Kidney (tissue), 22 donors: ENCODE measurements at places on chromosomes 1 and 21. TPM values are rescaled to one million over a fixed set of nuclear protein-coding genes. Genes with fewer than 3 reads are reported as not detected.

DNA sequence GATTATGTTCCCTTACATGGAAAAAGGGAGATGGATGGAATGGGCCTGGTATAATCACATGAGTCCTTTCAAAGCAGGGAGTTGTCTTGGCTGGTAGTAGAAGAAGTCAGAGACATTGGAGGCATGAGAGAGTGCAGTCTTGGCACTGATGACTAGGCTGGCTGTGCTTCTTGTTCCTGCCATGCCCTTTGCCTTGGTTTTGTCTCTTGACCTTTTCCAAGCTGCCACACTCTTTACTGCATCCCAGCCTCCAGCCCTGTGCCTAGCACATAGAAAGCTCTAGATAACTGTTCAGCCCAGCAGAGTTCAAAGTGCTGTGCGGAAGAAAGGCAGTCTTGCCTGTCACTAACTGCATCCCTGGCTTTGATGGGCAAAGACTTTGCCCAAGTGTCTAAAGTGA is 412.6 kb downstream of the PRDM2 start:
- no peak for DNase-seq

- DNase-seq = no peak
Measured at GRCh38 chr1:60265560-60266535, 192.3 kb upstream of the C1orf87 start.

GRCh38 chr1:10429868-10430215 is 391 bp upstream of the CENPS start:
- DNase-seq = no peak

- no peak for DNase-seq
Measured at GRCh38 chr1:240399381-240399780, 212.6 kb downstream of the GREM2 start.

- DNase-seq = peak; percentile 46
Measured at GRCh38 chr1:7588457-7588827, 182.7 kb upstream of the VAMP3 start.

The NSUN4 gene
- total RNA-seq = 32.2 TPM

The CITED4 gene
- total RNA-seq = 78.6 TPM

DNA sequence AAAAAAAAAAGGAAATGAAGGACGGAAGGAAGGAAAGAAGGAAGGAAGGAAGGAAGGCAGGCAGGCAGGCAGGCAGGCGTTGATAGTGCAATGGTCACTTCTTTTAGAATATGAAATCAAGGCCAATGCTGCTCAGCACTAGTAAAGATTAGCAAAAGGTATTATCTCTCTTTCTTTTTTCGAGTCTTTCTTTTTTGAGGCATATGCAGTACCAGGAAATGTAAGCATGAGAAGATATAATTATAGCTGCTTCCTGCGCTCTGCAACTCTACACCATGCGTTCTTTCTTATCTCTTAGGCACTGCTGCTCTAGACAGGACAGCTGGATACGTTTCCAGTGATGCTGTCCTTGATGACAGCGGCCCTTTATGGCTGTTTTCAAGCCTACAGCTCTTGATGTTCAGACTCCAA is 1512.5 kb upstream of the B3GALT2 start:
- DNase-seq = no peak

The DEPDC1 gene
- total RNA-seq = 0.63 TPM

DNA sequence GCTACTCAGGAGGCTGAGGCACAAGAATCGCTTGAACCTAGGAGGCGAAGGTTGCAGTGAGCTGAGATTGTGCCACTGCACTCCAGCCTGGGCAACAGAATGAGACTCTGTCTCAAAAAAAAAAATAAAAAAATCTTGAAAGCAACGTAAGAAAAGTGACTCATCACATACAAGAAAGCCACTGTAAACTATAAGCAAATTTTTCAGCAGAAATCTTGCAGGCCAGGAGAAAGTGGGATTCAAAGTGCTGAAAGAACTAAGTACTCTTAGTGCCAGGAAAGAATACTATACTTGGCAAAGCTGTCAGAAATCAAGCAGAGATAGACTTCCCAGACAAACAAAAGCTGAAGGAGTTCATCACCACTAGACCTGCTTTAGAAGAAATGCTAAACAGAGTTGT is 4.4 kb upstream of the HMGN1 start:
- DNase-seq = no peak

DNA sequence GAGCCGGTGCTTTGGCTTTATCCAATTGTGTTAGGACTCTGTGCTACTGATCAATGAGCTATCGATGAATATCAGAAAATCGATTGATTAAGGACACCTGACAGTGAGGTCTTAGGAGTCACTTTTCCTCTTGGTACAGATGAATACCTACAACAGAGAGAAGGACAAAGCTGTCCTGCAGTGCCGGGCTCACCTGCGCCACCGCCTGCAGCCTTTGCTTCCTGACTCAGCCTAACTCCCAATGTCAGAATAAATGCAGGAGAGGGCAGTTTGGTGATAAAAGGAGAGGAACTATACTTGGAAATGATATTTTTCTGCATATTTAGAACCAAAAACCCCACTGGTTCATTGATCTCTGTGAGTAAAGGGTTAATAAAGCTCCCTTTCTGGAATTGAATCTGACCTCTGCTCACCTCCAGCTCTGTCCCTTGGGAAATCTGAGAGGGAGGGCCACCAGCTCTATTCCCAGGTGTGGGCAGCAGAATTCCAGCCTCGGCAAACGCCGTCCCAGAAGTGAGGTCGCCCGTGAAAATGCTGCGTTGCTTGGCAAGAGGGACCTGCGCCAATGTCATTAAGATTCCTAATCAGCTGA is 39.3 kb downstream of the POFUT2 start:
- no peak for DNase-seq

The NHLH1 gene
- 0.09 TPM for total RNA-seq

GRCh38 chr1:206503591-206504362 is 3.6 kb upstream of the RASSF5 start:
- DNase-seq = no peak

GRCh38 chr21:38505654-38506523 is 7.6 kb upstream of the ERG start:
- no peak for DNase-seq

DNA sequence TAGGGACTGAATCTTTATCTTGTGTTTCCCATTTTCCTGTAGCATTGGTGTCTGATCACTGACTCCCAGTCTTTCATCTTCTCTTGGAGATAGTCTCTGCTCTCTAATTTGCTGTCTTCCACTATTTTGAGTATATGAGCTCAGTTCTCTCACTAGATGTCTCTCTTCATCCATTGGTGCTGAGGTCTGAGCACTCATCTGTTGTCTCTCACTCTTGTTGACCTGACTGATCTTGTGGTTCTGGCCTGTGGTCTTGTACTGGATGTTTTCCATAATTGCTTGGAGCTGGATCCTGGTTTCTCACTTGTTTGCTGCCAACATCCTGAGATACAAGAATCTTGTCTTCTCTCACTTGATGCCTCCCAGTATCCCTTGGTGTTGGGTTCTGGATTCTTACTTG is 25.1 kb upstream of the S100A11 start:
- DNase-seq = no peak

DNA sequence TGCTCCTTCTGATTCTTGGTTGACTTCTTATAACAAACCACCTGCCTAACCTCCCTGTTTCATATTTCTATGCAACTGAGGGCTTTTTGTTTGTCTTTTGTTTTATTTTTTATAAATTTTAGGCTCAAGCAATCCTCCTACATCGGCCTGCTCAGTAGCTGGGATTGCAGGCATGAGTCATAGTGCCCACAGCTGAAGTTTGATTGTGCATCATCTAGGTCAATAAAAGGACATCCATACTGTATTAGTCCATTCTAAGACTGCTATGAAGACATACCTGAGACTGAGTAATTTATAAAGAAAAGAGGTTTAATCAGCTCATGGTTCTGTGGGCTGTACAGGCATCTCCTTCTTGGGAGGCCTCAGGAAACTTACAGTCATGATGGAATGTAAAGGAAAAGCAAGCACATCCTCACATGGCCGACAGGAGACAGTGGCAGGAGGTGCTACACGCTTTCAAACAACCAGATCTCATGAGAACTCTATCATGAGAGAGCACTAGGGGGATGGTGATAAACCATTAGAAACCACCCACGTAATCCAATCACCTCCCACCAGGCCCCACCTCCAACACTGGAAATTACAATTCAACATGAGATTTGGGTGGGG is 285.0 kb downstream of the SIPA1L2 start:
- DNase-seq = no peak
